Frontal cortex (tissue), 4 donors: ENCODE measurements at places on chromosomes 1 and 21. TPM values are rescaled to one million over a fixed set of nuclear protein-coding genes. Genes with fewer than 3 reads are reported as not detected.

The RXFP4 gene
- not detected for total RNA-seq

The AMY1B gene
- not detected for total RNA-seq

The GPR161 gene
- total RNA-seq: 76.2 TPM

The HMGCS2 gene
- total RNA-seq: not detected

The KRTAP12-2 gene
- total RNA-seq: not detected

The LAMC1 gene
- 29.3 TPM for total RNA-seq

The OR14K1 gene
- not detected for total RNA-seq

The PGLYRP4 gene
- total RNA-seq: not detected

The CA14 gene
- total RNA-seq: 0.41 TPM

The GRHL3 gene
- total RNA-seq: not detected
